GOT3 (cell line): ENCODE measurements at places on chromosomes 12 and 14.

- DNase-seq: no peak
These were observed 92.9 kb downstream of the PAWR start for GRCh38 chr12:79597910-79598309.

DNA sequence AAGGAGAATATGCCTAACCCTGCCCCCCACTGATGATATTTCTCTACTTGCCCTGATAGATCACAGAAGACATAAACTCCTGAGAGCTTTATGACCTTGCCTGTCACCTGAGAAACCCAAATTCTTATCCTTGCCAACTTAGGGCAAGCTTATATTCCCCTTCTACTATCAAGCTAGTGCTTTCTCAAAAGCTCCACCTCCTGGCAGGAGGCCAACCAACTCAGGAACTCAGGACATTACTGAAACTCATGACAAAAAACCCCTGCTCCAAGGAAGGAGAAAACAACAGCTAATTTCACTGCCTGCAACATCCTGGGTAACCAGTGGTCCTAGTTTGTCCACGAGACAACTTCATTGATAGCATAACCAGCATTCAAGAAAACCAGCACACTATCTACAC lies 60.9 kb upstream of the FSCB start:
- DNase-seq: no peak

- no peak for DNase-seq
These were observed 88.2 kb downstream of the TMX1 start for GRCh38 chr14:51328064-51328771.

- DNase-seq: no peak
These were observed 99.2 kb upstream of the AMN1 start for GRCh38 chr12:31828071-31828470.

DNA sequence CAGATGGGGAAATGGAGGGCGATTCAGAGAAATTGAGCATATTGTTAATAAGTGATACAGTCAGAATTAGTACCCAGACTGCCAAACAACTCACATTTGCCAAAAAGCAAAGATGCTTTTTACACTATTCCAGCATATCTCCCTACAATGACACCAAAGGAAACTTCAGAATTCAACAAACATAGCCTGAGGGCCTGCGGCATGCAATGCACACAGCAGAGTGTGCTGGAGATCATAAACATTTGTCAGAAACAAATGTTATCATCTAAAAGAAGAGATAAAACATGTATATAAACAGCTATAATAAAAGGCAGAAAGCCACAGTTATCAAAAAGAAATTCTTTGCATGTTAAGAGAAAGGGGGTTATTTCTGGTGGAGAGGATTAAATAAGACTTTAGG lies 20.1 kb upstream of the GARIN6 start:
- no peak for DNase-seq
